Ammon's horn (tissue), 1 donor: ENCODE measurements at places on chromosomes 11 and 22.

- no peak for DNase-seq
Measured at GRCh38 chr22:32780726-32781310, 20.7 kb upstream of the TIMP3 start.

DNA sequence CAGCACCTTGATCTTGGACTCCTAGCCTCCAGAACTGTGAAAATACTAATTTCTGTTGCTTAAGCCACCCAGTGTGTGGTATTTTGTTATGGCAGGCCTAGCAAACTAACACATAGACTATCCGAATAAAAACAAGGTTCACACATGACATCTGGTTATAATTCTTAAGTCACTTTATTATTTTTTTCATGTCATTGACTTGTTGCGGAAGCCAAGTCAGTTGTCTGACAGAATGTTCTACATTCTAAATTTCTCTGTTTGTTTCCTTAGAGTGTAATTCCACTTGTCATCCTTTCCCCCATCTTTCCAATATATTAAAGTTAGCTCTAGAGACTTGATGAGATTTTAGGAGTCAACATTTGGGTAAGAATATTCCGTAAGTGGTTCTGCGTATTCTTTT, 40.6 kb downstream of the RAB30 start:
- DNase-seq = no peak

GRCh38 chr11:78351193-78351592, 66.4 kb downstream of the GAB2 start:
- DNase-seq = no peak

DNA sequence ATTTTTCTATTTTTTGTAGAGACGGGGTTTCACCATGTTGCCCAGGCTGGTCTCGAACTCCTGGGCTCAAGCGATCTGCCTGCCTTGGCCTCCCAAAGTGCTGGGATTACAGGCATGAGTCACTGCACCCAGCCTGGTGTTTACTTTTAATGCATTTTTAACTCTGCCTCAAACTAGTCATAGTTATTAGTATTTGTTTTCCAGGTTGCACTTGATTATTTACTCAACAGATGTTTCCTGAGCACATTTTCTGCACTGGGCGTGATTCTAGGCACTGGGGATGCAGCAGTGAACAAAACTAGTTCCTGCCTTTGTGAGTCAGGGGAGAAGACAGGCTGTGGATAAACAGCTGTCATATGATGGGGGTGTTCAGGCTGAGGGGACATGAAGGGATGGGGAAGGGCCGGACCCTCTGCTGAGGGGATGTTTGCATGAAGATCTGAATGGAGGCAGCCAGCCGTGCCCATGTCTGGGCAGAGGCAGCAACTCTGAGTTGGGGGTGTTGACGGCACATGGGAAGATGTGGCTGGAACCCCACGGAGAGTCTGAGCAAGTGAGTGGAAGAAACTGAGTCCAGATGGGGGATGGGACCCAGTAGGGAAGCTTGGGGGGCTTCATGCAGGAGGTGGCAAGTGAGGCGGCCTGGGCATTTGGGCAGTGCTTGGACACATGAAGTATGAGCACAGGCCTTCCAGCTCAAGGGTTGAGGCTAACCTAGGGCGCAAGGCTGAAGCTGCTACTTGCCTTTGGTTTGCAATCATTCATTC, 34.4 kb downstream of the MPPED1 start:
- no peak for DNase-seq

DNA sequence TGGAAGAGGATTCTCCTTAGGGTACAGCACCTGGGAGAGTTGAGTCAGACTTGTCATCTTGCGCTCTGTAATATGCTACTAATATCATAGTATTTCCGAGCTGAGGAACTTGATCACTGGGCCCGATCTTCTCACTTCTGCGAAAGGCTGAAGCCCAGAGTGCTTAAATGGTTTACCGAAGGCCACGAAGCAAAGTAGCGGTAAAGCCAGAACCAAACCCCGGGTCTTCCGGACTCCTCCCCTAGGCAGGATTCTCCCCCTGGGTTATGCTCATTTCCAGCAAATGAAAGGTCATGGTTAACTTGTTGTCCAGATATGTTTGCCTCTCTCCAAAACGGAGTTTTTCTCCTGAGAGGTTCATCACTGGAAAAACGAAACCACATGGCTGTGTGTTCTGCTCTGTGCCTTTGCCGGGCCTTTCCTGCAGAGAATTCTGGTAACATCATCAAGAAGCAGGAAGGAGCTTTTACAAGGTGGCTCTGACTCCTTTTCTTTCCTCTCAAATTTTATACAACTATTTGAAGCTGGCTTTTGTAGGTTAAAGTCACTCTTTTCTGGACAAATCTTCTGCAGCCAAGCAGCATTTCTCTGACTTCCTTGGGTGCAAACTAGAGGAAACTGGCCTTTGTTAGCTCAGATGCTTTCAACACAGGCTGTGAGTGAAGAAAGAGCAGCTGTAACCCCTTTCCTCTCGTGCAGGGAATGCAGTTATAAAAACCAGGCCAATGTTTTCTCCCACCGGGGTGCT, 35.5 kb downstream of the UBASH3B start:
- no peak for DNase-seq

DNA sequence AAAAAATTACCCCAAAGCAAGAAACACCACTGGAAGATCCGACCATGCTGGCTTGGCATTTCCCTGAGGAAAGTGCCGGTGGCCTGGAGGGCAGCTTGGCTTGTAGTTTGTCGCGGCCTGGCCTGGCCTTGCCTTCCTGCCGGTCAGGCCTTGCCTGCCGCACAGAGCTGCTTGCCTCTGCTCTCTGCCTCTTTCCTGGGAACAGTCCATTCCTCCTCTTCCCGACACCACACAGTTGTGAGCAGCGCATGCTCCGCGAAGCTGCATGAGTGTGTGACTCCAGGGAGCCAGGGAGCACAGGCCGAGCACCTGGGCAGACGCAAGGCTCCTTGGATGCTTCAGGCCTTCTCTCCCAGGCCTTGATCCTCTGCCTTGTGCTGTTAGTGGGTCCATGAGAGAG, 19.8 kb downstream of the CTTN start:
- DNase-seq = no peak

DNA sequence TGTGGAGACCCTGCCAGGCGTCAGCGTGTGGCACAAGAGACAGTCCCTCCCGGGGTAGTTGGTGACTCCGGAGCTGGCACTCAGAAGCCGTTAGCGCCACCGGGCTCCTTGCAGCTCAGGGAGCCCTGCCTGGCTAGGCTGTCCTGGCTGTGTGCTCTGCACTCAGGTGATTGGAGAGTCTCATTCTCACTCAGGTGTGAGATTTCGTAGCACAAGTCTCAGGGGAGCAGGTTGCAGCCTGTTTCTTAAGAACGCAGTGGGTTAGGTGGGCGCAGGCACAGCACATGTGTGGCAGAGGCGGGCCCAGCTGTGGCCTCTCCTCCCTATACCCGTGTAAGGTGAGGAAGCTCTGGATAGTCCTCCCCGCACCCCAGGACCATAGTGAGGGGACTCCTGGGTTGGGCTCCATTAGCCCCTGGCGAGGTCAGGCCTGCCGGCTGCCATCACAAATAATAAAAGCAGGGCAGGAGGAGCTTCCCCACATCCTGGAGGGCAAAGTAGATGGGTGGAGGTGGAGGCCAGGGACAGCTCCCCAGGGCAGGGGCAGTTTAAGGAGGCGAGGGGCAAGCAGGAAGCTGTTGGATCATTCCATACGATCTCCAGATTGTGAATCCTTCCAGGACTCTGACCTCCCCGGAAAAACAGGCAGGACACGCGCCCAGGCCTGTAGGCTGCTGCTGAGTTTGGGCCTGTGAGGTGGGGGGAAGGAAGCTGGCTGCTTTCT, 39.4 kb downstream of the SBF1 start:
- no peak for DNase-seq

GRCh38 chr22:42683578-42684283, 34.5 kb upstream of the CYB5R3 start:
- DNase-seq = peak; percentile 64

DNA sequence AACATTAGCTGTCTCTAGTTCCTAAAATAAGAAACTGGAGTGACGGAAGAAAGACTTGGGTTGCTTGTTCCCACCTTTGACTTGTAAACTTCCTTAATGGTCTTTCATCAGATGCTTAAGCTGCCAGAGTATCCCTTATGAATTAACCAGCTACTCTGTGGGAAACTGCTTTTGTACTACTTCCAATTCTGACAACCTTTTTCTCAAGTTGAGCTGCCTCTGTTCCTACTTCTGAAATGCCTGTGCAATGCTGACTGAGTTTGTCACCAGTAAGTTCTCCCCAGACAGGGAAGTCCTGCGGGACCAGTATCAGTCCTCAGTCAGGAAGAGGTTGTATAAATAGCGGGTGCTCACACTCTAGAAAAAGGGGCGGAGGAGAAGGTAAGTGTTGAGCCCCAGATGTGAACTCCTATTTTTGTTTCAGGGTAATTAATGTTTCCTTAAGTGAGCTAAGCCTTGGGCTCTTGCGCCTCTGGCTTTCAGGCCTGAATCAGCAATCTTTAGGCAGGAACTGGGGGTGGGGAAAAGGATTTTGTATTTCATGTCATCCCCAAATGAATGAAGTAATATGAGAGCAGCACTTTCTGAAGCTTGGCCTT, 67.2 kb downstream of the CECR2 start:
- DNase-seq = peak; percentile 60

GRCh38 chr11:131710511-131710910, 340.1 kb downstream of the NTM start:
- no peak for DNase-seq

DNA sequence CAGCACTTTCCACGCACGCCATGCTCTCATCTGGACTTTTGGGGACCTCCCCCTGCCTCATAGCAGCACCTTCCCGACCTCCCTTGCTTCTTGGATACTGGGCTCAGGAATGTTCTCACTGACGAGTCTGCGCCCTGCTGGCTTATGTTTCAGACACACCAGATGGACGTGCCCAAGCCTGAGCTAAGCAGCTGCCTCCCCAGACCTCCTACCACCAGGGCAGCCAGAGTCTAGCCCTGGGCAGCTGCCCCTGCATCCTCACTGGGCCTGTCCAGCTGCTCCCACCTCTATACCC, 13.2 kb upstream of the RGL4 start:
- no peak for DNase-seq

GRCh38 chr11:32183512-32183911, 92.6 kb downstream of the RCN1 start:
- DNase-seq = no peak

DNA sequence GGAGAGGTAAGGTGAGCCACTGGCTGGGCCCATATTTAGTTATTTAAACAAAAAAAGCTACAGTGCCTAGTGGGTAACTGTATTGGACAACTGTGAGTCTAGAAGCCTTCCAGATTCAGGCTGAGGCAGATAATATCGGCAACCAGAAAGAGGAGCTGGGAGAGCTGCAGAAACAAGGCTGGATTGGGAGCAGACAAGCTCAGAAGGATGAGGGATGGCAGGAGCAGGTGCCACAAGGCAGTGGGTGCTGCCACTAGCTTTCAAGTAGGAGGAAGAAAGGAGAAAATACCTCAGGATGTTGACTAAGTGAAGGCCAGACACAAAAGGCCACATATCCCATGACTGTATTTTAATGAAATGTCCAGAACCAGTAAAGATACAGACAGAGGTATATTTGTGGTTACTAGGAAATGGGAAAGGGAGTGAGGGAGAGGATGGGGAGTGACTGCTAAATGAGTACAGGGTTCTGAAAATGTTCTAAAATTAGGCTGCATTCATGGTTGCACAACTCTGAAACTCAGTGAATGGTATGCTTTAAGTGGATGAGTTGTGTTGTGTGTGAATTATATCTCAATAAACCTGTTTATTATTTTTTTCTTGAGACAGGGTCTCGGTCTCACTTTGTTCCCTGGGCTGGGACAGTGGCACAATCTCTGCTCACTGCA, 11.8 kb upstream of the RAPSN start:
- DNase-seq = no peak

DNA sequence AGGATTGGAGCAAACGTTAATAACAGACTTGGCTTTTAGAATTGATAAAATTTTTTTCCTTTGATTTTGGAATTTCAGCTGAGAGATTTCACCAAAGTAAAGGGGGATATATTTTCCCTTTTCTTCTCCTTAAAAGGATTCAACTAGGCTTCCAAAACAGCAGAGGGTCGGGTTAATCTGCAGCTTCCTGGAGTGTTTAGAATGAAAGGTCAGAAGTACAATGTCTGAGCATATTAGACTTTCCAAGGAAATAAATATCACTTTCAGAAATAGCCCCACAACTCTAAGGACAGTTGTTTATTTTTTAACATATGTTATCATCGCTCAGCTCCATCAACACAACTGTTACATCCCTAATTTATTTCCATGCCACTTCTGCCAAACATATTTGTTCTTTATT, 1532.9 kb upstream of the RAG2 start:
- no peak for DNase-seq

DNA sequence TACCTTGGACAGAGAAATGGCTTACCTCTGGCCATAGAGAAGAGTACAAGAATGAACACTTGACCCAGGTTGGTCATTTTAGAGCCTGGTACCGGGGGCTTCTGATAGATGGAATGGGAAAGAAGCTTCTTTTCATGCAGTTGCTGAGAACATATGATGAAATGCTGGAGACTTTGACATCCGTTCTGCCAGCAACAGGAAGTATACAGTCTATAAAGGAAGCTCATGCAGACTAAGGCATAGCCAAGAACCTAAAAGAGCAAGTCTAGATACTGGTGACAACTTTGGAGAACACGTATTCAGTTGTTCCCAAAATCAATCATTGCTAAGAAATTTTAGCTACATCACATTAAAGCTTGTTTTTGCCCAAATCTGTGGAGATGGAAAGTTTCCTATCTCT, 894.6 kb downstream of the METTL15 start:
- no peak for DNase-seq

DNA sequence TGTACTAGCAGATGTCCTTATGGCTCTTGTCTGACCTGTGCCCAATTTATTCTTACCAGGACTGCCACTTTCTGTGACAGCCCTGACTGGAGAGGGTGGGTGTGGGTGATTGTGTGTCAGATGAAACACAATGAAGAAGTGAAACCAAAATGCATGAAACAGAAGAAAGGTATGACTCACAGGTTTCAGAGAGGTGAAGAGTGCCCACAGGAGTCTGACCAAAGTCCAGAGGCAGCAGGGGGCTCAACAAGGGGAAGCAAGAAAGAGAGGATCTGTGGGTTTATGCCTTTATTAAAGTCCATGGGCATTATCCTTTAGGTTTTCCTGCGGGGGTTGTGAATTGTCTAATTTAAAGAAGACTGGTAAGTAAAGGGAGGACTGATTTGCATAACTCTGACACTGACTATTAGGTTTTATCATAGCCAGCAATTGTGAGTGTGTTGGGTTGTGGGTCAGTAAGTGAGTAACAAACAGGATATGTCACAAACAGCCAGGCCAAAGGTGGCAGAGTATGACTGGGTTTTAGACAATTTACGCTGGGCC, 3.9 kb upstream of the OR4C6 start:
- no peak for DNase-seq

- no peak for DNase-seq
Measured at GRCh38 chr11:61533401-61533800, 24.9 kb downstream of the LRRC10B start.
